NCI-H446 treated with DMSO at 0.1 percent for 48 hours (cell line): ENCODE measurements at places on chromosomes 2 and 18.

DNA sequence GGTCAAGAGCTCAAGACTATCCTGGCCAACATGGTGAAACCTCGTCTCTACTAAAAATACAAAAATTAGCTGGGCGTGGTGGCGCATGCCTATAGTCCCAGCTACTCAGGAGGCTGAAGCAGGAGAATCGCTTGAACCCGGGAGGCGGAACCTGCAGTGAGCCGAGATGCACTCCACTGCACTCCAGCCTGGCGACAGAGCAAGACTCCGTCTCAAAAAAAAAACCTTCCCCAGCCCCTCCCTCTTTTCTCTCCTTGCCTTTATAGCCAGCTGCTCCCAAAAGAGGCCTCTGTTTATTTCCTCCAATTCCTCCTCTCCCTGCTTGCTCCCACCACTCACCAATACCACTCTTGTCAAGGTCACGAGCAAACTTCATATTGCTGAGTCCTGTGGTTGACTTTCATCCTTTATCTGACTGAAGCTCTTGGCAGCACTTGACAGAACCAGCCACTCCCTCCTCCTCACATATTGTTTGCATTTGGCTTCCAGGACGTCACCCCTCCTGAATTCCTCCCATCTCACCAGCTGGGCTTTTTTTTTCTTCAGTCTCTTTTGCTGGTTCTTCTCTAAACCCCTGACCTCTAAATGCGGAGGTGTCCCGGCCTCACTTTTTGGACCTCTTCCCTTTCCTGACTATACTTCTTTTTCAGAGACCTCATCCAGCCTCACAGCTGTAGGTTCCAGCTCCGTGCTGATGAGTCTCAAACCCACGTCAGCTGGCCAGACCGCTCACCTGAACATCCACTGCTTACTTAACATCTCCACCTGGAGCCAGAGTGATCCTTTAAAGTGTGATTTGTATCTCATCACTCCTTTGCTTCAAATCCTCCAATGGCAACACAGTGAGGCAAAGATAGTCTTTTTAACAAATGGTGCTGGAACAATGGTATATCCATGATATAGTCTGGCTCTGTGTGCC lies 84.6 kb upstream of the CAB39 start:
- no peak for DNase-seq

- DNase-seq: no peak
Measured at GRCh38 chr2:101736861-101737291, 39.4 kb downstream of the MAP4K4 start.

DNA sequence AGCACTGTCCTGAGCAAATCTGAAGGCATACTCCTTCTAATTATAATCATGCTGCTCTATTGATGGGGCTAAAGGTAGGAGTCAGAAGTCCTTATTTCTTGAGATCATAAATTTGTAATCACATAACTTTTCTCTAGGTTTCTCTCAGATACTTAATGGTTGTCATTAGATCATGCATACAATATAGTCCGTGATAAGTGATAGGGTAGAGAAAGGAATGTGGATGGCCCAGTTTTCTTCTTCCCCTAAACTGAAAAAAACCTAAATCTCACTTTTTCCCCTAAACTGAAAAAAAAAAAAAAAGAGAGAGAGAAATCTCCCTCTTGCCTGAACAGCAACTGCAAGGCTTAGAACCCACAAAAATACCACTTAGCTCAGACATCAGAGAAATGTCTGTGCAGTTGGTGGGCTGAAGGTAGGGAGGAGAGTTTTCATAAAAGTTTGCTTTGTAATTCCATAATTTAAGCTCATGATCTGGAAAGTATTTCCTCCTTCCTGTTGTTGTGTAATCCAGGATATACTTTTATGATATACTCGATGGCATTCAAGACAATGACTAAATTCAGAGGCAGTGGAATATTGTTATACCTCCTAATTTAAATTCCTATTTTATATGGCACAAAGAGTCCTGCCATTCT lies 79.3 kb upstream of the ITPRID2 start:
- no peak for DNase-seq

- DNase-seq: no peak
Measured at GRCh38 chr2:73746015-73746876, 9.1 kb upstream of the TPRKB start.

- DNase-seq: no peak
Measured at GRCh38 chr2:183250472-183250871, 126.2 kb downstream of the NUP35 start.

DNA sequence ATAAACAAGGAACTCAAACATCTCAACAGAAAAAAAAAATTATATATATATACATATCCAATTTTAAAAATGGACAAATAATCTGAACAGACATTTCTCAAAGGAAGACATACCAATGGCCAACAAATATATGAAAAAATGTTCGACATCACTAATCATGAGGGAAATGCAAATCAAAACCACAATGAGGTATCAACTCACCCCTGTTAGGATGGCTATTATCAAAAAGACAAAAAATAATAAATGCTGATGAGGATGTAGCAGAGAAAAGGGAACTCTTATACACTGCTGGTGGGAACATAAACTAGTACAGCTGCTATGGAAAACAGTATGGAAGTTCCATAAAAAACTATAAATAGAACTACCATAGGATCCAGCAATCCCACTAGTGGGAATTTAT lies 46.1 kb downstream of the CLASP1 start:
- DNase-seq: no peak

GRCh38 chr18:57927511-57927910 lies 116.5 kb upstream of the NEDD4L start:
- no peak for DNase-seq

- DNase-seq: no peak
Measured at GRCh38 chr18:34509879-34510586, 200.1 kb upstream of the DTNA start.

GRCh38 chr2:146193619-146194018 lies 1651.2 kb upstream of the ACVR2A start:
- DNase-seq: no peak

DNA sequence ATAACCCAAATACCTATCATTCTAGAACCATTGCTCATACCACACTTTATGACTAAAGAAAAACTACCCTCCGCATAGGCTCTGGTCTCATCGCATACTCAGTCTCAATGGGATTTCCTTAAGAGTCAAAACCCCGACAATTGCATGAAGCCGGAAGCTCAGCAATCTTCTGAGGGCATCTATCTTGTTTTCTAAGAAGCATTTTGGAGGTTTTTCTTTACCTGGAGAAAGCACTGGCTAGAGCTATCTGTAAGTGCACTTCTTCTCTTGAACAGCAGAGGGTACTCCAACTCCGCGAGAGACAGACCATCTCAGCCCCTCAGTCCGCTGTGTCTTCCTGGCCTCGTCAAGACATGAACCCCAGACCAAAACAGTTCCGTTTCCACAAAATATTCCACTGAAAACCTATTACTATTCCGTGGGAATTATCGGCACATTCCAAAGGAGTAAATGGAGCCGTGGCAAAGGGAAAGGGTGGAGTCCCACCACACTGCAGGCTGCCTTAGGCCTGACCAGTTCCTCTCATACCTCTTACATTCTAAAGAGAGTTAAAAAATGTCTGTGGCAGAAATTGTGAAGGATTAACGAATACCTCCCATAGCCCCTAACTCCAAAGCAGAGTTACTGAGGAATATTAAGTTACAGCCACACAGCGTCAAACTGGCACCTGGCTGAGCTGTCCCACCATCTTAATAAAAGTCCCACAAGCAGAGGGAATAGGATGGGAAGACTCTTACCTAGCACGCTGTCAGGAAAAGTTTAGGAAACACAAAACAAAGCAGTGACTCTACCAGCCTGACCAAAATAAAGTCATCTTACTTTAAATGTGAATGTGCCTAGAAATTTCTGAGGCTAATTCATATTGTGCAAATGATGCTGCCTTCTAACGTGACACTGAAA lies 325.6 kb upstream of the VRK2 start:
- DNase-seq: peak; percentile 69

DNA sequence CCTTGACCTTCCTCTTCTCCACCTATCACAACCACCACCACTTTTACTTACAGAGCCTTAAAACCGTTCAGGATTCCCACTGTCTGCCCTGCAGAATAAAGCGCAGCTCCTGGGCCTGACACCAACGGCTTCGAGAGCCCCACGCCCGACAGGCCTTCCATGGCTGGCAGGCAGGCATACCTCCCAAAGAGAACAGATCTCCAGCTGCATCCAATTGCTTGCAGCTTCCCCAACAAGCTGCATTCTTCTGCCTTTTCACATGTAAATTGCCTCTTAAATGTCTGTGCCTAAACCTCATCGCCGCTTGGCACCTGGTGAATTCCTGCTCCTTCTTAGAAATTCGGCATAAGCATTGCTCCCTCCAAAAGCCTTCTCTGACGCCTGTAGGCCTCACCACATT lies 31.5 kb upstream of the FAM124B start:
- no peak for DNase-seq

DNA sequence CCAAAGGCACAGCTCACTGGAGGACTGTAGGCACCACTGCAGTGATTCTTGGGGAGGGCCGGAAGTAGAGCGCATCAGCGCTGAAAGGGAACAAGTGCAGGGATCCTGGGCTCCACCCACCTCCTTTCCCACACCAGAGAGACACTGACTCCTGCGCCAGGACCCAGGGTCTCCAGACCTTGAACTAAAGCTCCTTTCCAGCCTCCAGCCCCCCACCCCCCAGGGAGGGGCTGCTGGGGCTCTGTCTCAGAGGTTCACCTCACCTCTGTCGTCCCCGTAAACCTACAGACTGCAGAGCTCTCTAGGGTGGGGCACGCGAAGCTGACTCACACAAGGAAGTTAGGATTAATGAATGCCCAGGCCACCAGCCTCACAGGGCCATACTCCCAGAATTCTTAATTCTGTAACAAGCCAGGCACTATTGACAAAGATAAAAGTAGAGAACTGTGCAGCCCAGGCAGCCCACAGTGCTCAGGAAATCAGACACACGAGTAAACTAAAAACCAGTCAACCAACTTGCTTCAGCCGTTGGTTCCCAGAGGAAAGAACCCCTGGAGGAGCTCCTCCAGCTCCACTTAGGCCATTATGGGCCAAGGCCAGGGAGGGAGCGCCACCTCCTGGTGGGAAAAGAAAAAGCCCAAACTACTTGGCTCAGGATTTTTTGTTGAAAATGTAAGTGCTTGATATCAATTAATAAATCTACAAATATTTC lies 45.1 kb upstream of the ACAA2 start:
- peak; percentile 16 for DNase-seq

- DNase-seq: no peak
Measured at GRCh38 chr2:62219407-62220159, 23.7 kb downstream of the B3GNT2 start.

DNA sequence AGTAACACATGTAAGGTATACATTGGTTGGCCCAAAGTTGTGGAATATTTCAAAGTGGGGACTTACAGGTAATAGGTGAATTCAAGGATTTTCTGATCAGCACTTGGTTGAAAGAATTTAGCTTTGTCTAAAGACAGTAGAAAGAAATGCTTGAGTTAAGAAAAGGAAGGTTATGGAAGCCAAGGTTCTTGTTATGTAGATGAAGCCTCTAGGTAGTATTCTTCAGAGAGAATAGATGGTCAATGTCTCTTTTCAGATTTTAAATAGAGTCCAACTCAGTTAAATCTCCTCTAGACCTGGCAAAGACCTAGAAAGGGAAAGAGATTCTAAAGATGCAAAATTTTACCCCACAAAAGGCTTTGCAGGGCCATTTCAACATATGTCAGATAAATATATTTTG lies 157.4 kb downstream of the ANKRD30B start:
- DNase-seq: no peak

- no peak for DNase-seq
Measured at GRCh38 chr2:224520064-224520463, 65.1 kb downstream of the CUL3 start.

- DNase-seq: no peak
Measured at GRCh38 chr2:131077182-131077846, 15.9 kb downstream of the FAM168B start.
